ENCODE measurements at places on chromosomes 2 and 18.

DNA sequence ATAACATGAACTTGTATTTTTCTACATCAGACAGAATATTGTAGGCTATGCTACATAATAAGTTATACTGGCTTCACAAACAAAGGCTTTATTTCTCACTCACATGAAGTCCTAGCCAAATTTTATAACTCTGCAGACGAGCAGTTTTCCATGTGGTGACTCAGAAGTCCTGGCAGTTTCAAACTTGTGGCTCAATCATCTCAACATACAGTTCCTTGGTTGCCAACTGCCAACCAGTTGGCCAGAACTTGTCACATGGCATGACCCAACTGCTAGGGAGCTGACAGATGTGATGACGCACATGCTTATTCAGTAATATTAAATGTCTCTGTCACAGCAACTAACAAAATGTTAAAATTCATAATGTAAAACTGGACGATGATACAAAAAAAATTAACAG, 63.8 kb upstream of the ZC3H15 start:
- no peak for DNase-seq

- DNase-seq, result no peak
Observed at GRCh38 chr2:179443180-179443579, 178.5 kb upstream of the SESTD1 start.

GRCh38 chr2:187877391-187877790, 323.2 kb upstream of the TFPI start:
- no peak for DNase-seq

DNA sequence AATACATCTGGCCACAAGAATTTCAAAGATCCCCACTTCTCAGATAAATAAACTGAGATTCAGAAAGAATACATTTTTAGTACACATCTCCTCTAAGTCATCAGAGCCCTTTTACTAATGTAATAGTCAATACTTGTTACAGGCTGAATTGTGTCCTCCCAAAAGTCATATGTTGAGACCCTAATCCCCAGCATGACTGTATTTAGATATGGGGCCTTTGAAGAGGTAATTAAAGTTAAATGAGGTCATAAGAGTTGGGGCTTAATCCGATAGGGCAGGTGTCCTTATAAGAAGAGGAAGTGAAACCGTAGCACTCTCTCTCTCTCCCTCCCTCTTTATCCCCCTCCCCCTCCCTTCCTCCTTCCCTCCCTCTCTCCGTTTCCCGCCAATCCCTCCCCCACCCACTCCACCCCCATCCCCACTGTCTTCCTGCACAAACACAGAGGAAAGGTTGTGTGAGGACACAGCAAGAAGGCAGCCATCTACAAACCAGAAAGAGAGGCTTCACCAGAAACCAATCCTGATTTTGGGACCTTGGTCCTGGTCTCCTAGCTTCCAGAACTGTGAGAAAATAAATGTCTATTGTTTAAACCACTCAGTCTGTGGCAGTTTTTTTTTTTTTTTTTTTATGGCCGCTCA, 66.6 kb upstream of the ZNF397 start:
- DNase-seq, result no peak

- no peak for DNase-seq
Observed at GRCh38 chr2:51013079-51013932, 18.6 kb downstream of the NRXN1 start.

DNA sequence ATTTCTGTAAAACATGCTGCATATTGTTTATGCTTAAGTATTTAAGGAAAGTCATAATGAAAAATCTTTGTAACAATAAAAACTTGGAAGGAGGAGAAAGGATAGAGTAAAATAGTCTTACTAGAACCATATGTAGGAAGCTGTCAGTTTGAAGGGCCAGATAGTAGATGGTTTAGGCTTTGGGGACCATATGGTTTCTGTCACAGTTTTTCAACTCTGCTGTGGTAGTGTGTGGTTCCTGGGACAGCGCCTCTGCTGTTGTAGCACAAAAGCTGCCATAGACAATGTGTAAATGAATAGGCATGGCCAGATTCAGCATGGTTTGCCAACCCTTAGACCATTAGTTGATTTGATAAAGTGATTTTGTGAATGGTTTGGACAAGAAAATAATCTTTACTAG, 75.5 kb downstream of the SLC39A10 start:
- DNase-seq, result no peak

DNA sequence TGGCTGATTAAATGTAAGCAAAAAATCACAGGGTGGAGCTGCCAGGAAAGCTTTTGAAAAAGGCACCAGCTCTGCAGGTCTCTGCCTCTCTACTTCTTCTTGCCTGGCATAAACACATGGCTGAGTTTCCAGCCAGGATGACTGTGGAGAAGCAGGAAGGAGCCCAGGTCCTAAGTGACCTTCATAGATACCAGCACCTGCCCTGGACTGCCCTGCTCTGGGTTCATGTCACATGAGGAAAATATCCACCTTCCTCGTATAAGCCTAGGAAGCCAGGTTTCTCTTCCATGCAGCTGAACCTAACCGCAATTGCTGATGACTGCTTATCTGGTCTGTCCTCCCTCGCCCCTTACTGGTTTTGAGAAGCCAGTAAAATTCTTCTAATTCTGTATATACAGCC, 47.8 kb upstream of the CREB1 start:
- DNase-seq, result no peak

- DNase-seq, result no peak
Observed at GRCh38 chr18:23397907-23398306, 55.2 kb upstream of the RIOK3 start.

GRCh38 chr2:65159906-65160305, 30.0 kb upstream of the RAB1A start:
- DNase-seq, result no peak

DNA sequence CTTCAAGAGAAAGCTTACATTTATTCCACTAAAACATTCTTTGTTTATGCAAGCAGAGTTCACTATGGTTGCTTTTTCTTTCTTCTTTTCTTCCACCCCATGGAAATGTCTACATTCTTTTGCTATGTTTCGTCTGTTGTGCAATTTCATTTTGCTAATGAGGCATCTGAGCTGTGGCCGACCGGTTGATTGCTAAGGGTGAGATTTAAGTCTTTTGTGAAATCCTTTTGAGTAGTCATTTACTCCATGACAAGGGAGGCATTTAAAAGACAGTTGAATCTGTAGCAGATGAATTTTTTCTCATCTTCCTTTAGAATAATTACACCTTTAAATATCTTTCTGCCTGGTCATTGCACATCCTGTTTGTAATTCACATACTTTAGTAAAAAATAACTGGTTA, 324.1 kb upstream of the THUMPD2 start:
- no peak for DNase-seq

DNA sequence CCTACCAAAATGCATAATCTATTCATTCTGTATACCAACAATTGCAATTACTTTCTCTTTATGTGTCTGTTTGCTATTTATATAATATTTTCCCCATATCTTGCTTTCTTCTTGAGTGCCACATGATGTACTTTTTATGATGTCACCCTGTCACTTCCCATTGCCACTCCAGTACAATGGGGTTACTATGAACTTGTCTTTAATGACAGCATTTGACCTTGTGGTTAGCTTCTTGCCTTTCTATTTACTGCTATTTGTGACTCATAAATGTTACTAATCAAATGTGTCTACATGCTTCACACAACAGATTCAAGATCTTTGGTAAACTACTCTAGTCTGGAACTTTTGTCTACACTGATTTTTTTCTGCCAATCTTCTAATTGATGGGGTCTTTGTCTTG, 486.3 kb downstream of the NR4A2 start:
- DNase-seq, result no peak

- DNase-seq, result no peak
Observed at GRCh38 chr2:81148323-81148722, 843.8 kb upstream of the LRRTM1 start.

DNA sequence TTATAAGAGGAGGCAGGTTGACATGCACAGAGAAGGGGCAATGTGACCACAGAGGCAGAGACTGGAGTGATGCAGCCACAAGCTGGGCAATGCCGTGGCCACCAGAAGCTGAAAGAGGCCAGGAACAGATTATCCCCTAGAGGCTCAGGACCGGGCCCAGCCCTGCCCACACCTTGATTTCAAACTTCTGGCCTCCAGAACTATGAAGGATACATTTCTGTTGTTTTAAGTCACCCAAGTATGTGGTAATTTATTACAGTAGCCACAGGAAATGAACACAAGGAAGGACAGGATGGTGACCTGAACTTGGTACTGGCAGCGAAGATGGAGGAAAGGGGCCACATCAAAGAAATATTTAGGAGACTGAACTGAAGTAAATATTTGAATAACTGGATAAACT, 66.8 kb upstream of the RIOK3 start:
- DNase-seq, result no peak

- DNase-seq, result no peak
Observed at GRCh38 chr2:113229795-113230194, 48.9 kb downstream of the PAX8 start.

DNA sequence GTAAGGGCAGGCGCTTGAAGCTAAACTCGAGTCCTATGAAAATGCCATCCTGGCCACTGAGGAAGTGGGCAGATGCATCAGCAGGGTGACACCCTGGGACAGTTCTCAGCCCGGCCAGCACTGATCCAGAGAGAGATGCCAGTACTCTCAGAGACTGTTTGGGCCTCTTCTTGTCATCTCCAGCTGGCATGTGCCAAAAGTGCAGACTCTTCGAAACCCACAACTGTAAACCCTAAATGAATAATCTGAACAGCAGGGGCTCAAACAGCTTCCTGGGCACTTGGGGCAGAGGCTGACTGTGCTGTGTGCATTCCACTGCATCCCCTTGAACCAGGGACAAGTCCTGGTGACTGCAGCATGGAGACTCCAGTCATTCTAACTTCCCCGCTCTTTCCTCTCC, 204.2 kb upstream of the SMAD2 start:
- DNase-seq, result no peak

GRCh38 chr18:7725473-7725872, 158.4 kb downstream of the PTPRM start:
- DNase-seq, result no peak

DNA sequence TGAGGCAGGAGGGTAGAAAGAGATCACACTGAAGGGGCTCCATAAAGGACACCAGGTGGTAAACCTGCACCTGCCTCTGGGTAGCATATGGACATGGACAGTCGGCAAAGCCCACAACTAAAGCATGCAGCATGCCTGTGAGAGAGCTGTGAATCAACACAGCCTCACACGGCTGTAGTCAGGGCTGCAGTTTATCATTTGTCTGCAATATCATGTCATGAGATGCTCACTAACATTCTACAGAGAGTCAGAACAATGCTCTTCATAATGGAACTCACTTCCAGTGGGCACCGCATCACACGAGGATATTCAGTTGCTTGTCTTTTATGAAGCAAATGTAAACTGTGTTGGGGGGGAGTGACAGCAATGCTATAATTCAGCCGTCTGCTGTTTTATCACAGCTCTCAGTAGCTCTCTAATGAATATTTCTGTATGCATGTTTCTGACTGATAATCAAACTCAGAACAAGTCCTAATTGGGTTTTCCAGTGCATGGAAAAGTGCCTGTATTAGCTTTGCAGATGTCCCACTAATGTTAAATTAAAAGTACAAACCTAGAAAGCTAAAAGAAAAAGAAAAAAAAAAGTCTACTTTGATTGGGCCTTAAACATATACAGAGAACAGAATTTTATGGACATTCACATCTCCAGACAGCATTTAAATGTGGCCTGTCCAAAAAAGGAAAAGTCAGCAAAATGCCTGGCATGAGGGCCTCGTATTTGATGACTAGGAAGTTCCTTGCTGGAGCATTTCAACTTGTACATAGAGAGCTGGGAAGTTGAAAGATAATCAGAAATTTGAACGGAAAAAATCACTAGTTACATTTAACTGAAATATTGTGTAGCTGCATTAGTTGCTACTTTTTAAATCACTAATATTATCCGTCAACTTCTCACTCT, 406.1 kb upstream of the SOX11 start:
- DNase-seq, result no peak

DNA sequence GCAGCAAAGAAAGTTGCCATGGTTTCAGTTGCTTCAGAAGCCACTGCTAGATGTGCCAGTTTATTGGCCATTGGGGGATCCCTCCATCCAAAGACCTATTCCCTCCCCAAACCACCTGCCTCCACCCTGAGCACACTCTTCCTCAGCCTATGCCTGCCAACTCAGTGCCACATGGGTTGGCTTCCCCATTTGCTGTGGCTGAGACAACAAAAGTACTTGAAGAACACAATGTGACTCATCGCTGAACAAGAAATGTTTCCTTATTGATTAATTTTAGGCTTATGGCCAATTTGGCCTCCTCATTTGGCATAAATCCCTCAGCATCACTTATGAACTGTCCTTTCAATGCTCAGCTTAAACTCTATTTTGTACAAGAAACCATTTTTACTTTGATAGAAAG, 215.9 kb downstream of the TMEM247 start:
- DNase-seq, result no peak

DNA sequence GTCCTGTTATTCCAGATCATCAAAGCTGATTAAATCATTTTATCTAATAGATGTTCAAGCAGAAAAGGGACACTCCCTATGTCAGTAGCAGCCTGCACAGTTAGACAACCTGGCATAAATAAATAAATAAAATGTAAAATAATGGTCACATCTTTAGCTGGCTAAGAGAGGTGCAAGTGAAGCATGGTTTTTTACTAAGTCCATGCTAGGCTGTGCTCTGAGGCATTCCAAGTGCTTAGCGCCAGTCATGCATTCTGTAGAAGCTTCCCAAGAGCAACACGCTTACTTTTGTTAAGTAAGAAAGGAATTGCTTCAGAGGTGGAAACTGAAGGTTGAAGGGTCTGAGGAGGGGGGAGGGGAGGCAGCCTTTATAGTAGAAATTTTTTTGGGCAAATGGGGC, 351.2 kb downstream of the CDH2 start:
- no peak for DNase-seq

GRCh38 chr2:158325031-158325781, 131.3 kb downstream of the CCDC148 start:
- DNase-seq, result no peak

- no peak for DNase-seq
Observed at GRCh38 chr2:74578408-74578807, 23.9 kb downstream of the DOK1 start.

DNA sequence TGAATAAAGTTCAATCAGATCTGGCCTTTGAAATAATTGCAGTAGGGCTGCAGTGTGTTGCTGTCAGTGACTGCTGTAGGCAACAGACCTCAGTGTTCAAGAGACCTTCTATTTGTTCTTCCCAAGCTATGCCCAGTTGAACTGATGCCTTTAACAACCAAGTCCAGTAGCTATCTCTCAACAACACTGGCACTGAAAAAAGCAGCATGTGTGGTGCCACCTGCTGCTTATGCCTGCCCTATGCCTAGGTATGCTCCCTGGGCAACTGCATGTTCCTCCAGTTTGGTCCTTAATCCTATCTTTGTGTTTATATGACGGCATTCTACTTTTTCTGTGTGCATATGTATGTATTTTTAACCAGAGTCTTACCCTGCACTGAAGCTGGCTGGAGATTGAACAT, 523.9 kb upstream of the MEX3C start:
- no peak for DNase-seq

GRCh38 chr2:211068108-211068780, 511.8 kb downstream of the CPS1 start:
- DNase-seq, result no peak

GRCh38 chr2:6700335-6700734, 165.4 kb downstream of the CMPK2 start:
- no peak for DNase-seq

All from glomerular endothelial cell (primary cell).